ENCODE measurements at places on chromosomes 5 and 9.

DNA sequence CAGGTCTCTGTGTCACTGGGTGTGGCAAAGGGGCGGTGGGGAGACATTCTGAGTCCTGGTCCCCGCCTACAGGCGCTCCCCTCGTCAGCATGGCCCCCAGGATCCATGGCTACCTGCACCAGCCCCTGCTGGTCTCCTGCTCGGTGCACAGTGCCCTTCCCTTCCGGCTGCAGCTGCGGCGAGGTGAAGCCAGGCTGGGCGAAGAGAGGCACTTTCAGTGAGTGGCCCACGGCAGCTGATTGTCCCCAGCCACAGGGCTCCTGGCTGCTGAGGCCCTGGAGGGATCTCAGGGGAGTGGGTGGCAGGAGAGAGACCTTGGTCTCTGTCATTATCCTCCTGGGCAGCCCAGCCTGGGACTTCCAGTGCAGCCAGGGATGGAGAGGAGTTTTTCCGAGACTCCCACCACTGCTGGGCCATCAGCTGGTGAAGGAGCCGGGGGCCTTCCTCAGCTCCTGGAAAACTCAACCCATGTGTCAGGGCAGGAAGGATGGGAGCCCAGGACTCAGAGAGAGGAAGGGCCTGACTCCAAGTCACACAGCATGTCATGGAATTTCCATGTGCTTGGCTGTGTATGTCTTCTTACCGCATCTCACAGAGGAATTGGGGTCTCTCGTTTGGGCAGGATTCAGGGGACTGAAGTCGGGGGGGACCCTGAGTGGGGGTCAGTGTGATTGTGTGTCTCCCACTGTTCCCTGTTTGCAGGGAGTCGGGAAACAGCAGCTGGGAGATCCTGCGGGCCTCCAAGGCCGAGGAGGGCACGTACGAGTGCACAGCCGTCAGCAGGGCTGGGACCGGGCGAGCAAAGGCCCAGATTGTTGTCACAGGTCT, 37.4 kb downstream of the HMCN2 start:
- no peak for DNase-seq

- no peak for DNase-seq
Measured at GRCh38 chr9:124220946-124221451, 36.8 kb upstream of the NEK6 start.

DNA sequence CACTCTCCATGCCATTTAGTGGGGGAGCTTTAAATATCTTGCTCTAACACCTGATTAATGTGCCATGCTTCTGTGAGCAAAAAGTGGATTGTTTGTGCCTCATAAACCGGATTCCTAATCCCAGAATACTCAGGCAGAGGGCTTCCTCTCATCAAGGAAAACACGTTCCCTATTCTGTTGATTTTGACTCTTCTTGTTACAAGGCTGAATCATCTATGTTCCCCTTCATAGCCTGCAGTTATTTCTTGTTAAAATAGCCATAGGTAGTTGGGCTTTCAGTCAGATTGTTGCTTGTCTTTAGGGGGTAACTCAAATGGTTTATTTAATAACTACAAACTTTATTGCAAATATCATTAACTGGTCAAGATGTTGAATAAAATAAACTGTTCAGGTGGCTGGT, 26.6 kb downstream of the ROPN1L start:
- DNase-seq: no peak

- DNase-seq: no peak
Measured at GRCh38 chr9:20606652-20607051, 15.6 kb downstream of the MLLT3 start.

- no peak for DNase-seq
Measured at GRCh38 chr9:120841930-120842684, 615 bp downstream of the PSMD5 start.

GRCh38 chr9:115393976-115394775, 276.2 kb upstream of the TNC start:
- no peak for DNase-seq

- no peak for DNase-seq
Measured at GRCh38 chr9:133710661-133711427, 27.3 kb downstream of the SARDH start.

- no peak for DNase-seq
Measured at GRCh38 chr5:77945874-77946273, 169.7 kb upstream of the TBCA start.

GRCh38 chr5:159549046-159549445, 218.8 kb upstream of the IL12B start:
- no peak for DNase-seq

- peak; percentile 56 for DNase-seq
Measured at GRCh38 chr9:34403554-34404380, 27.1 kb upstream of the MYORG start.

GRCh38 chr9:35464141-35465025, 25.5 kb upstream of the RUSC2 start:
- DNase-seq: no peak

DNA sequence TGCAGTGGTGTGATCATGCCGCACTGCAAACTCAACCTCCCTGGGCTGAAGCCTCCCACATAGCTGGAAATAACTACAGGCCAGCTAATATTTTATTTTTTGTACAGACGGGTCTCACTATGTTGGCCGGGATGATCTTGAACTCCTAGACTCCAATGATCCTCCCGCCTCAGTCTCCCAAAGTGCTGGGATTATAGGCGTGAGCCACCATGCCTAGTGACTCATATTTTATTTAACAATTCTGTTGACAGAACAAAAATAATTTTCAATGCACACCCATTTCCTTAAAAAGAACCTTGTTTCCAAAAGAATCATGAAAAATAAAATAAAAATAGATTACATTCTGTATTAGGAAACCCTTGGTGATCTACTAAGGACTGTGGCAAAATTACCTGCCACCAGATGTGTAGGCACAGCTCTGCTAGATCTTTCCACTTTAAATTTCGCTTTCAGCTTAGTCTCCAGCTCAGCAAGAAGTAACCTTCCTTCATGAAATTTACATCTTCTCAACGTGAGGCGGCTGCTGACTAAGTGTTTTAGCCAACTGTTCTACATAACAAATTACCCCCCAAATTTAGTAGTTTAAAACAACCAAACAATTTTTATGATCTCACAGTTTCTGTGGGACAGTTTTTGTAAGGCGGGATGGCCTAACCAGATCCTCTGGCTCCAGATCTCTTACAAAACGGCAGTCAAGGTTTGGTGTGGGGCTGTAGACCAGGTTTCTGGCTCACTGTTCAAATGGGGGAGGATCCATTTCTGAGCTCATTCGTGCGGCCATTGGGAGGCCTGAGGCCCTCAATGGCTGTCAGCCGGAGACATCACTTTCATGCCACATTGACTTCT, 32.6 kb upstream of the GOLPH3 start:
- no peak for DNase-seq

GRCh38 chr5:56299212-56299611, 66.1 kb upstream of the ANKRD55 start:
- DNase-seq: no peak

DNA sequence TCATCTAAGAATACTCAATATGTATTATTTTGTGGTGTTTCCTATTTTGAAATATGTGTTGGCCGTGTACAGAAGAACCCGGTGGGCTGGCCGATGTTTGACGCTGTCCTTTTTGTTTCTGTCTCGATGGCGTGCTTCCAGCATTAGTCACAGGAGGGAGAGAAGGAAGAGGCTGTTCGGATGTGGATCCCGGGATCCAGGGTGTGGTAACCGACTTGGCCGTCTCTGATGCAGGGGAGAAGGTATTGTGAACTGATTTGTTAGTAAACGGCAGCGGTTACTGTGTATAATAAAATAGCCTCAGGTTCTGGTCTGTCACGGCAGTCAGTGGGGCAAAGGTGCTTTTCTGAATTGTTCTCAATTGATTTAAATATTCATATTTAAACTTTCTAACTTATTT, 275.0 kb downstream of the ARHGEF28 start:
- no peak for DNase-seq

DNA sequence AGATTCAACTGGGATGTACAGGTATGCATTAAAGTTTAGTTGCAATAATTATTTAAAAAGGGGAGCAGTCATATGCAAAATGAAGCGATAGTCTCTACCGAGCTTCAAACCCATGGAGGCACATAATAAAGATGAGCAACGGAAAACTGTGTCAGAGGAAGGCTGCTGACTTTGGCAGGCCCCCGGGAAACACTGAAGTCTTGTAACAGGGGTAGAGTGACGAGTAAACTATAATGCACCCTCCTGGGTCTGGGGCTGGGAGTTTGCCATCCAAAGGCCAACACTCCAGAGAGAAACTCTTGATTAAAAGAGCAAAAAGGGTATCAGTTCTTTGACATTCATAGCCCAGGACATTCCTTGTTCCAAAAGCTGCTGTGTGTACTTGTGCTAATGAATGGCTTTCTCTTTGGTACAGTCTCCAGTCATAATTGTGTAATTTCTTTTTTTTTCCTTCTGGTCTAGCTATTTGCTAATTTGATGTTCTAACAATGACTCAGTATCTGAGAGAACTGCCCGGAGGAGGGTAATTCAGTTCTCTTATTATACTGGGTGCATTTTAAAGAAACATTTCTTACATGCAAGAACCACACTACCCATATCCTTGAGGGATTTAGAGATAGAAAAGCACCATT, 59.2 kb downstream of the TNC start:
- DNase-seq: no peak

GRCh38 chr5:93079046-93079445, 502.0 kb downstream of the NR2F1-AS1 start:
- no peak for DNase-seq

- DNase-seq: no peak
Measured at GRCh38 chr5:23411200-23411599, 96.2 kb upstream of the PRDM9 start.

- DNase-seq: no peak
Measured at GRCh38 chr9:101977614-101978210, 239.3 kb upstream of the GRIN3A start.

DNA sequence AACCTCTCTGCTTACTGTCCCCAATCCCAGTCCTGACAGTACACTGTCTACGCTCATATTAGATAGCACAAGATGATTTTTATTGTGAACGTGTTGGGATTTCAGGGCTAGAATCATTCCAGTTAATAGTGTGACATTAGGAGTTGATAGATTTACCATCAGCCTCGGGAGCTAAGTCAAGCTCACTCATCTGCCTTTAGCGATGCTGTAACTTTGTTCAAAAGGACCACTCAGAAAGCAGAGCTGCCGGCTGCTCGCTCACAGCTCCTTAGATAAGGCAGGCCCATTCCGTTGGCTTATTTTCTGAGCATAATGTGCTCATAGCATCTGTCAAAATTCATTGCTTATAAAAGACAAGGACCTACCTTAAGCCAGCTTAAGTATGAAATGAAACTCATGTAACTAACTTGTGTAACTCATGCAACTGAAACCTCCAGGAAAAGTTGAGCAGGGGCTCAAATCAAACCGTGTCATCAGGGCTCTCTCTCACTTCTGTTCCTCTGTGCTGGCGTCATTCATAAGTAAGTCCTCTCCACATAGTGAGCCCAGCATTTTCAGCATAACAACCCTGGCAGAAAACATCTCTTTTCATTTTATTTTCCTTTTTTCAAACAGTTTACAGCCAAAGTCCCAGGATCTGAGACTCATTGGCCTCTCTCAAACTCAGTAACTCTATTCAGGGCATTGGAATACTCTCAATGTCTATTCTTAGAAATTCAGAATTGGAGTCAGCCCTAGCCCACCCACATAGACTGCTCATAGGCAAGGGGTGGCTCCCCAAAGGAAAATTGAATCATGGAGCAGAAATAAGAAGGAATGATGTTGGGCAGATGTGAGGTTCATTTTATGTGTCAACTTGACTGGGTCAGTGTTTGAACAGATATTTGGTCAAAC, 208.8 kb downstream of the MAN2A1 start:
- DNase-seq: no peak

GRCh38 chr9:92242260-92243136, 51.0 kb downstream of the IARS1 start:
- DNase-seq: no peak

DNA sequence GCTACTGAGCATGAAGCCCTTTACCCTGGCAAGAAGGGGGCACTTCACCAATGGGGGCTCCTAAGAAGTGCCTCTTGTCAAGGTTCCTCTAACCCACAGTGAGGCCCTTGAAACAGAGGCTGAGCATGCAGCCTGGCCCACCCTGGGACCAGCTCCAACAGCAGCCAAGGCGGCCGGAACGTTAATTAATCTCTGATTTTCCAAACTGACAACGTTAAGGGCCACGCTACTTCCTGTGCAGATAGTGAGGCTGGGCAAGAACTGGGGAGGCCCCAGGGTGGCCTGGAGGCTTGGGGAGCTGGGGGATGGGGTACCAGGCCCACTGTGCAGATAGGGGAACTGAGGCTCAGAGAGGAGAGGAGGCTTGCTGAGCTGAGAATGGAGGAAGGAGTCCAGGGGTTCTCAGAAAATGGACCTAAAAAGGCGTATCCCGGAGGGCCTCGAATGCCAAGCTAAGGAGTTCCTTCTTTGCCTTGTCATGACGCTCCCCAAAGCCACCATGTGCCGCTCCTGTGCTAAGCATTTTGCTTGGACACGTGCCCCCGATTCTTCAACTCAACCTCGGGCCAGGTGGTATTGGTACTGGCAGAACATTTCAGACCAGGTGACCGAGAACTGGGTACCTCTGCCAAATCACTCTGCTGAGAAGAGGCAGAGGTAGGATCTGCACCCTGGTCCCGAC, 72.0 kb upstream of the STXBP1 start:
- DNase-seq: no peak

DNA sequence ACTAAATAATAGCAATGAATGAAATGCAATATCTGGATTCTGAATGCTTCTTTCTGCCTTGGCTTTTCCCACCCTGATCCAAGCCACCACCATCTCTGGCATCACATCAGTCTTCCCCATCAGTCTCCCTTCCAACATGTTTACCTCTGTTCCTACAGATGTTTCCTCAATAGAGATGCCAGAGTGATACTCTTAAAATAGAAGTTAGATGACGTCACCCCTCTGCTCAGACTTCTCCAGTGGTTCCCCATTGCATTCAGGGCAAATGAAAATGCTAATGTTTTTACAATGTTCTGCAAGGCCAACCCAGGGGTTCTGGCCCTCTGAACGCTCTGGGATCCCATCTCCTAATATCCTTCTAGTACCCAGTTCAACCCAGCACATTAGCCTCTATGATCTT, 305.8 kb downstream of the TRIM32 start:
- DNase-seq: no peak
